ENCODE measurements at places on chromosomes 5 and 9.

DNA sequence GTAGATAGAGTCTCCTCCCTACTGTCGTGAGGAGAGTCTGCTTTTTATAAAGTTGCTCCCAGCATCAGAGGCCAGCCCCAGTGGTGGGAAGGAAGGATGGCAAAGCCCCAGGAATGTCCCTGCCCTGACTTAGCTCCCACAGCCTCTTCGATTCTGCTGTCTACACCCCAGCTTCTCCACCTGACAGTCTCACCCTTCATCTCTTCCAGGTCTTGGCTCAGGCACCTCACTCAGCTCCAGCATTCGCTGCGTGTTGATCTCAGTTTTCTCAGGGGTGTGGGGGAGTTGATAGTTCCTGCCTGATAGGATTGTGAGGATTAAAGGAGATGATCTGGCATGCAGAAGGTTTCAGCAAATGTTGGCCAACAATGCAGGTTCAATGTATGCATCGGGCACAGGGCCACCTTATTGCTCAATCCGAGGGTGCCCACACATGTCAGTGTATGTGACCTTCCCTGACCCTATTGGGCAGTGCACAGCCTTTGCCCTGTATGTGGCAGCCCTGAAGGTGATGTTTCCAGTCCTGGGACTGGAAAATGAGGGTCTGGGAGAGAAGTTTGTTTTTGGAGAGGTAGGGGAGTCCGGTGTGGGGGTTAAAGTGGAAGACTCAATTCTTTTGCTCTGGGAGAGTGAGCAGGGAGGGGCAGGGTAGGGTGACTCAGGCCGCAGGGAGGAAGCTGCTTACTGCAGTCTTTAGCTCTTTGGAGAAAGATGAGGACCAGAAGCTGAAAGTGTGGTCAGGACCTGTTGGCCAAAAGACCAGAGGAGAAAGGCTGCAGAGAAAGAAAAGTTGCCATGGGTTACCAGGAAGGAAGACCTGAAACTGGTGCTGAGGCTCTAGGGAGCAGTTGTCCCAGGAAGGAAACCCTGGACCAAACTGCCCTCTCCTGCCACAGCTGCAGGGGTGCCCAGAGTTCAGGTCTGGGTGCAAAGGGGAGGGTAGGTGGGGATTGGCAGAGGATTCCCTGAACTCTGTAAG lies 153.2 kb downstream of the MACROH2A1 start:
- DNase-seq = no peak

GRCh38 chr5:93250424-93250823 lies 330.6 kb downstream of the NR2F1-AS1 start:
- no peak for DNase-seq

- DNase-seq = peak; percentile 21
Measured at GRCh38 chr9:34227445-34227844, 48.6 kb downstream of the UBAP1 start.

DNA sequence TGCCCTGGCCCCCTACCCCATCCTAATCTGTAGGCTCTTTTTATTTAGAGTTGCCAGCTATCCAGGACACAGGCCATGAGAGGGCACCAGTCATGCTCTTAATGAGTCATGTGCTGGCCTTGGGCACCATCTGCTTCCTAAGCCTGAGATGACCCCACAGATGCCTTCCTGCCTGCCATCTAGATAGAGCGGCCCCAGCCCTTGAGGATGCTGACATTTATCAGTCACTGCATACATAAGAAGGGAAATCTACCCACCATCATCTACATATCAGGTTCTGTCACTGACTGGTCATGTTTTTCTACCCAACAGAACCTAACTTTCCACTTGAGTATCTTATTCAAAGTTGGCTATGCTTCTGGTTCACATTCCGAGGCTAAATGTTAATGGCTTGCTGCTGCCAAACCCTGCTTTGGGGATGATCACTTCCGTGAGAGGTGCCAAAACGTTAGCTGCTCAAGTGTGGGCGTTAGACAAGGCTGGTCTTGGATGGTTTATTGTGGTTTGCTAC lies 49.9 kb upstream of the TTC23L start:
- DNase-seq = peak; percentile 29

DNA sequence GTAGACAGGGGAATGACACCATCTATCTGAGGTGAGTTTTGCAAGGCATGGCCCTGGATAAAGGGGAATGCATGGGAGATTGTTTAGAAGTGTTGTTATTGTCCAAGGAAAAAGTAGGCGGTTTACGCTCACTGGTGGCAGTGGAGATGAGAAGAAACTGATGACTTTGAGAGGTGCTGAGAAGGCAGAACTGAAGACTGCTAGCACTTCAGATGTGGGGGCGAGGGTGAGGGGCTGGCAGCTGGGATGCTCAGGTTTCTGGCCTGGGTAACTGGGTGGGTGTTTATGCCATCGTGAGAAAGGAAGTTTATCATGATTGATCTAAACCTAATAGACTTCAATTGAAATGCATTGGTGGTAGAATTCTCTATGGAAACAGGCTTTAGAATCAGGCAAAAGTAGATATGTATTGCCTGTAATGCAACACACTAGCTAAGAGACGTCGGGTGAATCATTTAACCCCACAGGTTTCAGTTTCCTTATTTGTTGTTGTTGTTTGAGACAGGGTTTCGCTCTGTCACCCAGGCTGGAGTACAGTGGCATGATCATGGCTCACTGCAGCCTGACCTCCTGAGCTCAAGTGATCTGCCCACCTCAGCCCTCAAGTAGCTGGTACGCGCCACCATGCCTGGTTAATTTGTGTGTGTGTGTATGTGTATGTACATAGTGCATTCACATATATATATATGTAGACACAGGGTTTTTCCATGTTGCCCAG lies 123.5 kb downstream of the SLC24A2 start:
- no peak for DNase-seq

DNA sequence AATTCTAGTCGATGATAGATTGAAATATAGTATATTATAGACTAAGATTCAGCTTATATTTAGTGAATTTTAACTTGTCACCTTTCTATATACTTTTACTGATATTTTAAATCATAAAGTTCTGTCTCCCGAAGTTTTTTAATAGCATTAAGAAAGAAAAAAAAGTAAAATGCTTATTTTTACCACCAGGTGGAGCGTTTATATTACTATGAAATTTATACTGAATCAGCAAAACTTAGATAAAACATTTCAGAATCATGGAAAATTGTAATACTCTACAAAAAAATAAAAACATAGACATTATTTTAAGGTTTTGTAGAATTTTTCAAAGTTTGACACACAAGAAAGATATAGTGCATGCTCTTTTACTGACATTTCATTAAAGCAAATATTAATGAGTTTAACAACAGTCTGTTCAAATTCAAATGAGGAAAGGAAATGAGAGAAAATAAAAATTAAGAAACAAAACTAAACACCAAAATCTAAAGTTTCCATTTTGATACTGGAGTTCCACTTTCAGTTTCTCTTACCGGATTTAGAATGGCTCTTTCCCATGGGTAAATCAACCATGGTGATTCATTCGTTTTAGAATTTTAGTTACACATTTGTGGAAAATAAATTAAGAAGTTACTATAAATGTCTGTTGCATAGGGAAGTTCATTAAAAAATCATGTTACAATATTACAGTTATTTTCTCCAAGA lies 1035.3 kb downstream of the CDH12 start:
- DNase-seq = no peak

DNA sequence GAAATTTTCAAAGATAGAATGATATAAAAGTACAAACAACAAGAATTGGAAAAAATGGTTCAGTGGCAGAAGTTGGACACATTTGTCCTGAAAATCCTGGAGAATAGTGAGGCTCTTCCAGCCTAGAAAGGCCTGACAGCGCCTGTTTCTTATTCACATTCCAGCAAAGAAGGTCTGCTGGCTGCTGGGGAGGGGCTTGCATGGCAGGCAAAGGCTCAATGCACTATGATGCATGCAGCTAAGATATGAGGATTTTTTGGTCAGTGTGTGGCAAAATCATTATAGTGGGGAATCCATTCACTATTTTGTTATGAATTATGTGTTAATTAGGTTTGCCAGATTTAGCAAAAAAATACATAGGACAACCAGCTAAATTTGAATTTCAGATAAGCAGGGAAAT lies 243.9 kb upstream of the SLC30A5 start:
- no peak for DNase-seq

GRCh38 chr5:169767938-169768337 lies 130.9 kb downstream of the DOCK2 start:
- DNase-seq = no peak

- no peak for DNase-seq
Measured at GRCh38 chr5:158819840-158820620, 279.7 kb downstream of the EBF1 start.

DNA sequence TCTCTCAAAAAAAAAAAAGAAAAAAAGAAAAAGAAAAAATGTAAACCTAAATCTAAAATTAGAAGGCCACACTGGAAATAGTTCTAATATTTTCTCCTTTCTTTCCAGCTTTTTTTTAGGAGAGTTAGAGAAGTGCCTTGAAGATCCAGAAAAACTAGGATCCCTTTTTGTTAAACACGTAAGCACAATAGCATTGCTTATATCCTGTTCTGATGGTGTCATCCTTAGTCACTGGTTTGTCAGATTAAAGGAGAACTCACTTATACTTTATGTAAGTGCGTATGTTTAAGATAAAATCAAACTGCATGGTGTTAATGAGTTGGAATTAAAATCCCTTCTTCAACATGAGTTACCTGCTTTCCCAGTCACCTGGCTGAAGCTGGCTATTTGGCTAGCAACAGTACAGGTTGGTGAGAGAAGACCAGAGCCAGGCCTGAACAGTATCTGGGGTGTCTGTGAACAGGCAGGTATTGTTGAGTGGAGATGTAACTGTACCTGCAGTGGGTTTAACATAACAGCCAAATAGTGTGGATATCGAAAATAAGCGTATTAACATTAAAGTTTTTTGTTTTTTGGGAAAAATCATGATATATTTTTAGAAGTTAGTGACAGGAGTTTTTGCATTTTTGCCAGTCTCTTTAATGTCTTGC lies 104.7 kb upstream of the OTULINL start:
- no peak for DNase-seq

- DNase-seq = no peak
Measured at GRCh38 chr9:32378496-32378895, 5.9 kb upstream of the ACO1 start.

DNA sequence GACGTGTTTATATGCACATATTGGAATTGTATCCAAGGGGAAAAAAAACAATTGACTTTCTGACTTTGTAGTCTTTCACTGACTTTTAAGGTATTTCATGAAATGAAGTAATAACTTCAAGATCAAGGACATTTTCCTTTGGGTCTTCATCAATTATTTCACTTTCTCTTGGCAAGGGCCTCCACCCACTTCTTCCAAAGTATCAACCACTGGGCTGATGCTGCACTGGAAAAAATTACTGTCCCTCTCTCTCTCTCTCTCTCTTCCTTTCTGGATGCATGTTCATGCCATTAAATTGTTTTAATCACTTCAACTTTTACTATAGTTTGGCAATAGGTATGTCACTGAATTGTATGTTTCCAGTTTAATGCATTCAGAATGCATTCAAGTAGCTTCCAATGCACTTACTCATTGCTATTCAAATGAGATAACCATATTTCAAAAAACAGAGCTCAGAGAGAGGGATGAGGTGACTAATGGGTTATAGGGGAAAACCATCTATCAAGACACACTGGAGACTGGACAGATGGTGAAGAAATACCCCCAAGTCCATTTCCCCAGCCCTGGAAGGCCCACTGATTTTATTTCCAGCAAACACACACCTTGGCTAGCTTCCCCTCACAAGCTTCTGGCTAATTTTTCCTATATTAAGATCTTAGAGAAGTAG lies 585.3 kb downstream of the EBF1 start:
- peak; percentile 44 for DNase-seq

GRCh38 chr5:150112201-150113046 lies 26.1 kb upstream of the CSF1R start:
- peak; percentile 56 for DNase-seq

DNA sequence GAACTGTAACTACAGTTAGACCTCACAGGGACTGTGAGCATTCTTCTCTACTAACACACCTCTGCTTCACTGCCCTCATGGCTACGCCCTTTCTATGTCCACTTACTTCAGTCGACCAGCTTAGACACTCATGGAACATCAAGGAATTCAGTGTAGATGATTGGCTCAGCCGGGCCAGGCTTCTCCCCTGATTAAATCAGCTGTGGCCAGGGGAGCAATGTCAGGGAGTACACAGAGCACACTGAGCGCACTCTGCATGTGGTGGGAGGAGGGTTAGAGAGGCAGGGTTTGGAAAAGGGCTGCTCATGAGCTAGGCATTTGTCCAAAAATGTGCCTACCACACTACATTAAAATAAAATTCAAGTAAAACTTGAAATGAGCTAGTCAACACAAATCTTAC lies 400.5 kb downstream of the ARRDC3 start:
- no peak for DNase-seq
